Activated CD8-positive, alpha-beta memory T cell treated with anti-CD3 and anti-CD28 coated beads for 4 hours (primary cell): ENCODE measurements at places on chromosomes 6 and 20.

DNA sequence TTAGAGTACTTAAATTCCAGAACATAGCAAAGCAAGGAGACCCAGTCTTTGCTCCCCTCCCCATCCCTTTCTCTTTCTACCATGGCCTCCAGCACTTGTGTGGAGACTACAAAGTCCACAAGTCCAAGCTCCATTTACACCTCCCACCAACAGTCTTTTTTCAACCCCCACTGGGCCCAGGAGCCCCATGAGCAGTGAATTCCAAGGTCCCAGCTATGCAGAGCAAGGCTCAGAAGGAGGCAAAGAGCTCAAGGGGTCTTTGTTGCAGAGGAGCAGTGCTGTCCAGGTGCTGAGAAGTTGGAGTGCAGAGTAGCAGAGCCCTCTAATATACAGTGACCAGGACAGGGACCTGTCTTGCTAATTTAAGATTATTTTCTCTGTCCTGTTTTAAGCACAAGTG lies 9.0 kb downstream of the PAK5 start:
- DNase-seq = no peak

DNA sequence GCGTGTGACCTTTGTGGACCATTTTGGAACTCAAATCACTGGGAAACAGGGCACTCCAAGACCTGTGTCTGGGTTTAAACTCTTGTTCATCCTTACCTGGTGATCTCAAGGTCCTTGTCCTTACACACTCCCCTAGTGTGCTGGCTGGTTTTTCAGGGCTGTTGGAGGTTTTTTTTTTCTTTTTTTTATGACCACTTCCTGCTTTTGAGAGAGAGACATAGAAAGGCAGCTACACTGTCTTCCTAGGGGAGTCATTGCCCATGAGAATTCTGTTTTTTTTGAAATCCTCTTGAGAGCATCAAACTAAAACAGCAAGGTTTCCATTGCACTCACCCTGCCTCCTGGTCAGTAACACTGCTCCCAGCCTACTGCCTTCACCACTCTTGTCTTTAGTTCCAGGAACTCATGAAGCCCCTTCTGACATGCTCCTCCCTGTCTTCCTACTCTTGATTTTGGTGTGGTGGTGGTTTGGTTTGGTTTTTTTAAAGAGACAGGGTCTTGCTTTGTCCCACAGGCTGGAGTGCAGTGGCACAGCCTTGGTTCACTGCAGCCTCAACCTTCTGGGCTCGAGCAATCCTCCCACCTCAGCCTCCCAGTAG lies 28.6 kb downstream of the PRPH2 start:
- no peak for DNase-seq

GRCh38 chr20:12166053-12166717 lies 248.5 kb downstream of the BTBD3 start:
- DNase-seq = no peak

DNA sequence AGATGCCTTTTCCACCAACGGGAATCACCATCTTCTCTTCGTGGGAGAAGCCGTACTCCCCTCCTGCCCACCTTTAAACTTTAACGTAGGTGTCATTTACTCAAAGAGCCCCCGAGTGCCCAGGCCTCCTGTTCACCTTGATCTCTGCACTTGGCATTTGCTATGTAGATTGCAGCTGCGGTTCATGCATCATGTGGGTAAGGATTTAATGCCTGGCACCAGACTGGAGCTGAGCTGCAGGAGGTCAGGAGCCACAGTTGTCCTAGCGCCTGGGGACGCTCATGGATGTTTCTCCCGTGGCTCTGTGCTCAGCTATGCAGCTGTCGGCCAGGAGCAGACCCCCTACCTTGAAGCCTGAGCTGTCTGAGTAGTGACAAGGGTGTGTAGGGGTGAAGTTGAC lies 133.7 kb downstream of the CDH4 start:
- DNase-seq = no peak

DNA sequence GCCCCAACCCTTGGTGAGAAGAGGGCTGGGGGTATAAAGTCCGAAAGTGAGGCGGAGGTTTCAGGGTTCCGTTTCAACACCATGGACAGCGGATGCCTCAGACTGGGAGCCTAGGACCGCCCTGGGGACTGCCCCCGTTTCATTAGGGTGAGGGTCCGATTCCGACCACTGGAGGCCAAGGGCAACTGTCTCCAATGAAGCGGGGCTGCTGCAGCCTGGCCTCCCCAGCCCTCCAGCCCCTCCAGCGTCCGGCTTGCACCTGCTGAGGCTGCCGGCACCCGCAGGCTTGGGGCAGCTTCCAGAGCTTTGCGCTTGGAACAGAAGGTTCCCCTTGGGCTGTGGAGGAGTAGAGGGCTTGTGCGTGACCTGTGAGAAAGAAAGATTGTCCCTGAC lies 39.9 kb downstream of the YTHDF1 start:
- DNase-seq = no peak

- no peak for DNase-seq
These were observed 236.6 kb downstream of the SLC24A3 start for GRCh38 chr20:19449051-19449450.

GRCh38 chr20:4947817-4948559 lies 53.3 kb downstream of the SLC23A2 start:
- DNase-seq = no peak

DNA sequence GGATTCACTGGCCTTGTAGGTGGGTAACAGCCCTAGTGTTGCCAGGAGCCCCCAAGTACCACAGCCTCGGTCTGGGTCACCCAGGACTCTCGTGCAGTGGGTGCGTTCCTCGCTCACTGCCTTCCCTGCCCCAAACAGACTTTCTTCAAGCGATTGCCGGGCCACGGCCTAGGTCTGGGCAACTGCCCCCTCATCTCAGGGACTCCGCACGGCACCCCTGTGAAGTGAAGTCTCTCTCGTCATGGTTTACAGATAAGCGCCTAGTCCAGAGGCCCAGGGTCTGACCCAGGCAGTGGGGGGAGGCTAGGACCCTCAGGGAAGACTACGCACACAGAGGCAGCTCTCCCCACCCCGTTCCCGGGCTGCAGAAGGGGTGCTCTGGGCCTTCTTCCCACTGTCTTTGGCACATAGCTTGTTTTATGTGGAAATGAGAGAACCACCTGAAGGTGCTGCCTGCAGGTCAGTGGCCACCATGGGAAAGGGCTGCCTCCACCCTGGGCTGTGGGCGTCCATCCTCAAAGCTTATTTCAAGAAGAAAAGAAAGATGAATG lies 220.8 kb downstream of the ERMARD start:
- DNase-seq = no peak

GRCh38 chr20:10603971-10604864 lies 69.6 kb downstream of the JAG1 start:
- DNase-seq = no peak

DNA sequence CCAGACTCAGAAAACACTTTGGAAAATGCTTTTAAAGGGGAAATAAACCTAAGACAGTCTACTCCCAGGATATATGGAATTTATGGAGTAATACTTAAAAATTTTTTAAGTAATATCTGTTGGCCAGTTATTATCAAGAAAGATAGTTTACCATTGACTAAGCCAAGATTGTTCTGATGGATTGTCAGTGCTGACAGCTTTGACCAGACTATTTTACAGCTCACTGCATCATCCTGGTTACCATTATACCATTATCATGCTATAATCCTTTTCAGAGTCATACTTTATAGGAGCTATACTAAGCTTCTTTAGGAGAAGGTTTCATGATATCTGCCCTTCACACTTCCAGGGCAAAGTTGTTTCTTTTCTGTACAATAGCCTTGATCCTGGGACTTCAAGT lies 16.5 kb downstream of the GTF2H5 start:
- no peak for DNase-seq

GRCh38 chr20:47487175-47487917 lies 14.3 kb upstream of the NCOA3 start:
- peak; percentile 53 for DNase-seq

- DNase-seq = no peak
These were observed 56.9 kb downstream of the LYRM2 start for GRCh38 chr6:89581689-89582088.

GRCh38 chr6:157240059-157240959 lies 83.0 kb downstream of the TMEM242 start:
- no peak for DNase-seq

DNA sequence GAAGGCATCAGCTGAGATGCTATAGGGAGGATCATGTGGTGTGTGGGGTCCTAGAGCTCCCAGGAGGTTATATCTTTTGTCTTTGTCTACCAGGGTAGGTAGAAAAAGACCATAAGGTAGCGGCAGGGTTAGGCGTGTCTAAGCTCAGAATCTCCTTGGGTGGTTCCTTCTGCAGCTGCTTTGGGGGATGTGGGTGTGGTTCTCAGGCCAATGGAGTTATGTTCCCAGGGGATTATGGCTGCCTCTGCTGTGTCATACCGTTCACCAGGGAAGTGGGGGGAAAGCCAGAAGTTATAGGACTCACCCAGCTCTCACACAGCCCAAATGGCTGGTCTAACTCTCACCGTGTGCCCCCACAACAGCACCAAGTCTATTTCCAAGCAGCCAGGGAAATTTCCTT lies 107.4 kb upstream of the ADGRB3 start:
- DNase-seq = no peak

- DNase-seq = no peak
These were observed 5.9 kb downstream of the ECI2 start for GRCh38 chr6:4129446-4129845.

- no peak for DNase-seq
These were observed 50.6 kb upstream of the SLC2A12 start for GRCh38 chr6:134103006-134103405.

- no peak for DNase-seq
These were observed 98.7 kb downstream of the SHLD1 start for GRCh38 chr20:5848711-5849505.

GRCh38 chr6:84785671-84786070 lies 21.3 kb upstream of the TBX18 start:
- no peak for DNase-seq

DNA sequence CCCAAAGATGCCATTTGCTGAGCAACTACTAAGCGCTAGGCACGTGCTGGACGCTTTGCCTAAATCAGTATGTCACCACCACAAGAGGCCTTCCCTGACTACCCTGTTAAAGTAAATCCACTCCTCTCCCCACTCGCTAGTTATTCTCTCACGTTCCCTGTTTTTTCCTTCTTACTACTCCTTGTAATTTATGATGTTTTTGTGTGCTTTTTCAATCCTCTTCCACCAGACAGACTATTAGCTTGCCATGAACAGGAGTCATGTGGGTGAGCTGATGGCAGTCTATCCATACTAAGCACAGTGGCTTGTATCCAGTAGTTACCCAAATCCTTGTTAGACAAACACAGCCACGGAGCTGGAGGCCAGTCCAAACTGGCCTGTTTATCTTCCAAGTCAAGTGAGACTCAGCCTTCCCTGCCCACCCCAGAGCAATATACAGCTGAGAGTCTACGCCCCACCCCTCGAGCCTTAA lies 41.2 kb downstream of the C6orf132 start:
- no peak for DNase-seq

GRCh38 chr6:75213732-75214131 lies 7.9 kb upstream of the COL12A1 start:
- no peak for DNase-seq

DNA sequence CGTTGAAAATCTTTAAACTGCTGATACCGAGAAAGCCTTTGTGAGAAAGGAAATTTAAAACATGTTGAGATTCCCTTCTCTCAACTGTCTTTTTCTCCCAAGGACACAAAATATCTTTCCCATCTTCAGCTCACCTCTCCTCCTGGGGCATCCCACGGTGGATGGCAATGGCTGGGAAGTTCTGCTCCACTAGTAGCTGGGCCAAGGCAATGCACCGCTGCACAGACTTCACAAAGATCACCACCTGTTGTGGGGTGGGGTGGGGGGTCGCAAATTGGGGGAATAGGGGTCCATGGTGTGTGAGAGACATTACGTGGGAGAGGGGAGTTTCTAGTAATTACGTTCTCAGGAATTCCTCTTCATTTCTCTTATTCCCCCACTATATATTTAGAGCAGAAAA lies 2.4 kb downstream of the MCCD1 start:
- no peak for DNase-seq
